ENCODE measurements at places on chromosomes 2 and 18. TPM values are rescaled to one million over a fixed set of nuclear protein-coding genes. Genes with fewer than 3 reads are reported as not detected.

Gene ATL2
- total RNA-seq: 64.4 TPM

Gene HOXD9
- 0.36 TPM for total RNA-seq

Gene RNF103
- 28.2 TPM for total RNA-seq

Gene CTAGE1
- total RNA-seq: not detected

Gene KCTD1
- 14.4 TPM for total RNA-seq

- DNase-seq: no peak
Measured at GRCh38 chr2:33011941-33012340, 65.2 kb downstream of the LTBP1 start.

DNA sequence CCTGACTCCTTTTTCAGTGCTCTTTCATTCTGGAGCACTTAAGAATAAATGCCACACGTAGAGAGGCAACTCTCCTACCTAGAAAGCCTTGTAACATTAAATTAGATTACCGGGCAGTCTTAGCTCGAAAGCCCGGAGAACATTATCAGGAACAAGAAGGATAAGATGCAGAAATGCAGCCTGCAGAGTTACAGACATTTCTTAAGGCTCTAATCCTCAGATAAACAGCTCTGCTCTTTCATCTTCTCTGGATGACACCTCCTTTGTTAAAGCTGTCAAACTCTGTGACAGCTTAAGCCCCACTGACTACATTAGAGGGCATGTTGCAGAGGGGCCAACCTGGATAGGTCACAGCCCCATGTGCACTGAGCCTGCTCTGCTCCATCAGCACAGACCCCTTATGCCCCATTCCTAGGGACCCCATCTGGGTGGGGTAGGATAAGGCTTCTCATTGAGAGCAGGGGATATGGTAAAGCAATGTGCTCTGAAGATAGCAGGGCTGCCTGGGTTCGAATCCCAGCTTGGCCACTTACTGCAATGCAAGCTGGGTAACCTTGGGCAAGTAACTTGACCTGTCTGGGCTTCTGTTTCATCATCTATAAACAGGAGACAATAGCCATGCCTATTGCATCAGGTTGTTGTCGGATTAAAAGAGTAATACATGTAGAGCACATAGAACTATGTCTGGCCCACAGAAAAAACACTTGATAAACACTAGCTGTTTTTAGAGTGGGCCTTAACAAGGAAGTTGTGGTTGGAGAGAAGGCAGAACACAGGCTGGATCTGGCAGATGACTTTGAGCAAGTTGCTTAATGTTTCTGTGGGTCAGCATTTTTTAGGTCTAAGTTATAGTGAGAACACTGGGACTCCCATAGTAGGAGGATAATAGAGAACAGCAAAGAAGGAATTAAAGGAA lies 111.4 kb downstream of the THNSL2 start:
- DNase-seq: no peak

DNA sequence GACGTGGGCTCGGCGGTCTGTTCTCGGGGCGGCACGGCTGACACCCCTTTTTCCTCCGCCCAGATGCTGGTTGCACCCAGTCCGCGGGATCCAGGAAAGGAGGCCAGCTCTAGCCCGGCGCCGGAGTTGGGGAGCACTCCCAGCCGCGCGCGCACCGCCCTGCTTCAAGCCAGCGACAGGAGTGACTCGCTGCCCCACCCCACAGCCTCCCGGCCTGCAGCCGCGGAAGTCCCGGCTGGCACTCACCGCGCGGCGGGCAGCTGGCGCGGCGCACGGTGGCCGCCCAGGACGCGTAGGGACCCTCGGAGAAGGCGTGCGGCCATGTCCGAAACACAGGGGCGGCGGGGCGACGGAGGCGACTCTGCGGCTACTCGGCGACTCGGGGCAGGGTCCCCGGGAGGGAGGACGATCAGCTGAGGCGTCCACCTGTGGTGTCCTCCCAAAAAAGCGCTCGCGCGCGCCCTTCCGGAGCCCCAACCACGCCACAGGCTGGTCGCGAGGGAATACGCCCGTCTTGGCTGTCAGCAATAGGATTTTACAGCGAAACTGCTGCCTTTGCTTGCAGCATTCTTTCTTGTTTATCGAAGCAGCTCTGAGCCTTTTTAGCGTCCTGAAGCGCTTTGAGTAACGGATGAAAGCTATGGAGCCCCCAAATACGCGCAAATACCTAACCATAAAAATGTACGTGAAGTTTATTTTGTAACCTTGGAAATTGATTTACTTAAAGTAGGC lies at the start of gene ACADL:
Gene ACADL (minus strand): TSS at position 507 of the 732 bp plus-strand sequence. CDS start 184 bp downstream, at position 323.
- peak; percentile 91 for DNase-seq

- peak; percentile 87 for DNase-seq
Measured at GRCh38 chr18:58495207-58495606, 133.7 kb downstream of the ALPK2 start.

DNA sequence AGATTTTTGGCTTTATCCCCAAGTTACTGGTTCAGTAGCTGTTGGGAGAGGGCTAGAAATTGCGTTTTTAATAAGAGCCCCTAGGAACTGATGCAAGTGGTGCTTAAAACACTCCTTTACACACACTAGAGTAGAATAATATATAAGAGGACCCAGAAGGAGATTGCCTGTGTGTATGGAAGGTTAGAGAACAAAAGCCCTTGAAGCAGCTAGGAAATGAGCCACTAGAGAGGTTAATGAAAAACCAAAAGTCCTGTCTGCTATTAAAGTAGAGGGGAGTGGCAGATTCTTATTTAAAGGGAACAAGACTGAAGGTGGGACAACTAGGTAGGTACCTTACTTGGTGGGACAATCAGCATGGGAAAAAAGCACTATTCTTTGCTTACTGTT lies 14.4 kb upstream of the SLC39A10 start:
- no peak for DNase-seq

DNA sequence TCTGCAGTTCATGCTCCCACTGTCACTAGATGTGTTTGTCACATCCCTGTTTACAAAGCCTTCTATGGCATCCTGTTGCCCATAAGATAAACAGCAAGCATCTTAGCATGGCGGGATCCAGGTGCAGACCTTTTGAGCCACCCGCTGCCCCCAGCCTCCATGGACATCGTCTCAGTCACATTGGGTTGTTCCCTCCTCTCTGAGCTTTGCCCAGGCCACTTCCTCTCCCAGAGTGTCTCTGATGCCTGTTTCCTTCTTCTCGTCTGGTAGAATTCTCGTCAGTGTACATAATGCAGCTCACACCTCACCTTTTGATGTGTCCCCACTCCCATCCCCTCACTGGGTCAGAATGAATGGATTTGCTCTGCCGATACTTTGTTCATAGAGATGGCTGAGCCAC lies 239.0 kb upstream of the APCDD1 start:
- DNase-seq: no peak

GRCh38 chr2:181780047-181780651 lies 99.8 kb upstream of the NEUROD1 start:
- no peak for DNase-seq

DNA sequence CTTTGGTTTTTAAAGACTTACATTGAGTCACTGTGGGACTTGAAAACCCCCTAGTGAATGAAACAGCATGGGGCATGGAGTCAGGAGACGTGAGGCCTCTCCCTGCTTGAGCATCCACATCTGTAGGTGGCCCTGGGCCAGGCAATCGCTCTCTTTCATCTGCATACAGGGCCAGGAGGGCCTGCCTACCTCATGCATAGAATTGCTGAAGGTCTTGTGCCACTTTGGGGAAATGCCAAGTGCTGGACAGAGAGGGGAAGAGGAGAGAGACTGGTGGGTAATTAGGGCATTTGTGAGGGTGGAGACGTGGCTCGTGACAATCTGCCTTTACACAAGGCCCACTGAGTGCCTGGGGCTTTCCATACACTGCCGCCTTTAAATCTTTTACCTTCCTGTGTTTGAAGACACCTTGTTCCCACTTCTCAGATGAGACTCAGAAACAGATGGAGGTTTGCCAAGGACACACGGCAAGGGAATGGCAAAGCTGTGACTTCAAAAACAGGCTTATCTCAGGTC lies 322.2 kb upstream of the HS6ST1 start:
- DNase-seq: no peak

- DNase-seq: no peak
Measured at GRCh38 chr2:144194326-144195071, 325.4 kb downstream of the ZEB2 start.

DNA sequence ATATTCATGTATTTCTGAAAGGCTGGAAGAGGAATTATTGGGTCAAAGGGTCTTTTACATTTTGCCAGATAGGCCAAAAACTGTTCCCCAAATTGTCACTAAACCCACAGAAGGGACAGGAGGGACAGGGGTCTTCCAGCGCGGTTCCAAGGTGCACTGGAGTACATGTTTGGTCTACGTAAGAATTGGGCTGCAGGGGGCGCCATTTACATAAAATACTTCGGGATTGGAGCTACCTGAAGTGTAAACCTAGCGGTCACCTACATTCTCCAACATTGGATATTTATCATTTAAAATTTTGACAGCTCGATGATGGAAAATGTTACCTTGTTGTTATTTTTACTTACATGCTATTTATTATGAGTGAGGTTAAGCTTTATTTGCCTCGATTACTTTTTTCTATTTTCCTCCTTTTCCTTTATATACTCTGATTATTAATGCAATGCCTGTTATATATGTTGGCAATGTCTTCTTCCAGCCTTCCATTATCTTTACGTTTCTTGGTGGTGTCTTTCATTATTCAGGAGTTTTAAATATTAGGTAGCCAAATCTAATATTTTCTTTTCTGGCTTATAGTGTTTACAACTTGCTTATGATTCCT lies 43.0 kb upstream of the RAB6C start:
- DNase-seq: peak; percentile 74

DNA sequence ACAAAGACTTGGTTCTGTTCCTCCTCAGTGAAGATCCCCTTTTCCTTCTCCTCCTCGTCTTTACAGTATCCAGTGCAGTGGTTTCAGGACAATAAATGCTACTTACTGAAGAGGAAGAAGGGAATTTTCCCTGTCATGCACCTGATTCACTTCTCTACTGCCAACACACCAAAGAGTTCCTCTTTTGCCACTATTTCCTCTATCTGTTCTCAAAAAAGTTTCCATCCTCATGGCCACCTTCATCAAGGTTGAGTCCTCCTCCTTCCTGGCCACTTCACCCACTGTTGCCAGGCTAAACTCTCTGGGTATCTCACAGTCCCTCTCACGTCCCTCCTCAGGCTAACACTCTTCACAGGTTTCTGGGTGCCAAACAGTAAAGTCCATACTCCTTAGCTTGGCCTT lies 41.7 kb downstream of the PLEKHM3 start:
- no peak for DNase-seq

GRCh38 chr2:102736110-102736409 lies 25.8 kb upstream of the TMEM182 start:
- no peak for DNase-seq

DNA sequence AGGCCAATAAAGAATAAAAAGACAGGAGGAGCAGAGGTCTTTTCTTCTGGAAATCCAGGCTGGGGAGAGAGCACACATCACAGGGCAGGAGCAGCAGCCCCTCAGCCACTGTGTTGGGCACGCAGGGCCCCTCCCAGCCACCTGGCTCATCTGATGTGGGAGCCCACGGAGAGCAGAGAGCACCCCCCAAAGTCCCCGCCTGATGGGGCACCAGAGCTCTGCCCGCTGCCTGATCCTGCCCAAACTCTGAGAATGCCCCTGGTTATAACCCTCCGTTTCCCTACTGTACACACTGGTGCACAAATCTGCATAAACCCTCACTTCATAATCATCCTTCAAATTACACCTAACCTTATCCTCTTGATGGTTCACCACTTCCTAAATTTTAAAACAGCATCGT lies 111.3 kb downstream of the HDAC4 start:
- DNase-seq: peak; percentile 44

DNA sequence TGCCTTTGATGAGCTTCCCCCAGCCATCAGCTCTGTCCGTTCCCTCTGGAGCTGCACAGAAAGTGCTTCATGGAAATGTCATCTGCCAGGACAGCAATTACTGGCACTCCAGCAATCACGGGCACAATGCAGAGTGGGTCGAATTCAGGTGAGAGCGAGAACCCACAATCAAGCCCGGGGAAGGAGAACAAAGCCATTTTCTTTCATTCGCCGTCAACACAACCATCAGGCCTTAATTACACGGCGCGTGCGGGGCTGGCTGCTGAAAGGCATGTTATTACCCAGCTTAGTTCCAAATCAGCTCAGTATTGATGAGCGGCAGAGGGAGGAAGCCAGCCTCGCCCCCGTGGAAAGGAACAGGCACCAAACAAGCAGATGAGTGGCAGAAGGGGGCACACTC lies 143.9 kb downstream of the MYT1L start:
- no peak for DNase-seq

GRCh38 chr2:36088716-36089328 lies 266.8 kb upstream of the CRIM1 start:
- DNase-seq: no peak

DNA sequence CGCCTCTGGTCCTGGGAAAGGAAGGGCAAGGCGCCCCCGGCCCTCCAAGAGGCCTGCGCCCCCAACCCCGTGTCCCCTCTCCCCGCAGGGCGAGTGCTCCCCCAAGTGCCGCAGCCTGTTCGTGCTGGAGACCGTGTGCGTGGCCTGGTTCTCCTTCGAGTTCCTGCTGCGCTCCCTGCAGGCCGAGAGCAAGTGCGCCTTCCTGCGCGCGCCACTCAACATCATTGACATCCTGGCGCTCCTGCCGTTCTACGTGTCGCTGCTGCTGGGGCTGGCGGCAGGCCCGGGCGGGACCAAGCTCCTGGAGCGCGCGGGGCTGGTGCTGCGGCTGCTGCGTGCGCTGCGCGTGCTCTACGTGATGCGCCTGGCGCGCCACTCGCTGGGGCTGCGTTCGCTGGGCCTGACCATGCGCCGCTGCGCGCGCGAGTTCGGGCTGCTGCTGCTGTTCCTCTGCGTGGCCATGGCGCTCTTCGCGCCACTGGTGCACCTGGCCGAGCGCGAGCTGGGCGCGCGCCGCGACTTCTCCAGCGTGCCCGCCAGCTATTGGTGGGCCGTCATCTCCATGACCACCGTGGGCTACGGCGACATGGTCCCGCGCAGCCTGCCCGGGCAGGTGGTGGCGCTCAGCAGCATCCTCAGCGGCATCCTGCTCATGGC lies 52.4 kb downstream of the SLC66A2 start:
- peak; percentile 34 for DNase-seq

DNA sequence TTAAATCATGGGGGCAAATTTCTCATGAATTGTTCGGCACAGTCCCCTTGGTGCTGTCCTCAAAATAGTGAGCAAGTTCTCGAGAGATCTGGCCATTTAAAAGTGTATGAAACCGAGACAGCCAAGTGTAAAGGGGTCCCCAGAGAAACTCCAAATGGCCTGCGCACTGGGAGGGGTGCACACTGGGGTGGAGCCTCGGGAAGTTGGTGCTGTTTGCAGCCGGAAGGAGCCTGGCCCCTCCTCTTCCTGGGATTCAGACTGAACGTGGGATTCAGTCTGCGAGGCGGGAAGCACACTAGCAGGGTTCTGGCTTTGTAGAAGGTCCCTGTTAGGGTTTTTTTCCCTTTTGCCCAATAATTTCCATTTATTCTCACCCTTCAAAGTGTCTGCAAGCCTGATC lies 48.8 kb downstream of the RABL2A start:
- DNase-seq: no peak

Measured in osteoblast (primary cell).